ENCODE measurements at places on chromosomes 12 and 14.
A peak's percentile ranks its signal among the peaks of the same experiment; 100 is the strongest.

DNA sequence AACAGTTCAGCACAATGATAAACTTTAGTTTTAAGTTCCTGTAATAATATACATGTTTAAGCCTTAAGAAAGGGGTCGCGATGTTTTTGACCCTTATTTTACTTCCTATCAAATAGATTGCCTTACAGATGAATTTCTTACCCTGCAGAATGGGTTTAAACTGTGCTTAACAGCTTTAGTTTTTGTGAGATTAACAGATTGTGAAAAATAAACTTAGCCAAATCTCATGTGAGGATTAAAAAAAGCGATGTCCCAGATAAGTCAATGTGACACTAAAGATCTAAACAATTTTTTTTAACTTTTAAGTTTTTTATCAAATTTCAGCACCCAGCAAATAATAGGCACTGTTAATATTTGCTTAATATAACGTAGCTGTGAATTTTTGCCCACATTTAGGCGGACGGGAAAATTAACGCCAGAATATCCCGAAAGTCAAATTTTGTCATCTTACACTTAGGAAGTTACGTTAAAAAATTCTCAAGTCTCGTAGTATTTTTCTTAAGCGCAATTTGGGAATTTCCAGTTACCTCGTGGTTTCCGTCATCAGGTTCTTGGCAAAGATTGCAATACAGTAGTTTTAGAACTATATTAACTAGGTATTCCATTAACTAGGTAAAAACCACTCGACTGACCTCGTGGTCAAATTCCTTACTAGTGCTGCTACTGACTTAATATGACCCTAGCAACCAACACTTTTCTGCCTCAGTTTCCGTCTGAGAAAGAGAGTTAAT lies 1.2 kb downstream of the HNRNPC start:
- DNase-seq = peak; percentile 43

- no peak for DNase-seq
These were observed 277.9 kb upstream of the DCN start for GRCh38 chr12:91460469-91460868.

DNA sequence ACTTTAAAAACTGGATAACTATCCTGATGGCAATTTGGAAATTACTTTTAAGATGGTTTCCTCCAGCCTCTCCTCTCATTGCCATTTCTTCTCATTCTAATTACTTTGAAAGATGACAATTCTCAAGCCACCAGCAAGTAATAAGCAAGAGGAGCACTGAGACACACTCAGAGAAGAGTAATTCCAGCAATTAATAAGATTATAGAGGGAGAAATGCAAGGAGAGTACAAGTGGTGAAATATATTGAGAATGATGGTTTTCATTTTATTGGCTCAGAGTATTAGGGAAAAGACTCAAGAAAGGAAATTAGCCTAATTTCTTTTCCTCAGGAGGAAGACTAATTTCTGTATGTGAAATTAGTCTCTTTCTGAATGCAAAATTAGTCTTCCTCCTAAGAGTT lies 20.5 kb upstream of the MSRB3 start:
- no peak for DNase-seq

GRCh38 chr12:131090274-131091210 lies 136.8 kb downstream of the ADGRD1 start:
- DNase-seq = peak; percentile 14

- DNase-seq = no peak
These were observed 1.6 kb upstream of the CELA1 start for GRCh38 chr12:51348116-51348515.

DNA sequence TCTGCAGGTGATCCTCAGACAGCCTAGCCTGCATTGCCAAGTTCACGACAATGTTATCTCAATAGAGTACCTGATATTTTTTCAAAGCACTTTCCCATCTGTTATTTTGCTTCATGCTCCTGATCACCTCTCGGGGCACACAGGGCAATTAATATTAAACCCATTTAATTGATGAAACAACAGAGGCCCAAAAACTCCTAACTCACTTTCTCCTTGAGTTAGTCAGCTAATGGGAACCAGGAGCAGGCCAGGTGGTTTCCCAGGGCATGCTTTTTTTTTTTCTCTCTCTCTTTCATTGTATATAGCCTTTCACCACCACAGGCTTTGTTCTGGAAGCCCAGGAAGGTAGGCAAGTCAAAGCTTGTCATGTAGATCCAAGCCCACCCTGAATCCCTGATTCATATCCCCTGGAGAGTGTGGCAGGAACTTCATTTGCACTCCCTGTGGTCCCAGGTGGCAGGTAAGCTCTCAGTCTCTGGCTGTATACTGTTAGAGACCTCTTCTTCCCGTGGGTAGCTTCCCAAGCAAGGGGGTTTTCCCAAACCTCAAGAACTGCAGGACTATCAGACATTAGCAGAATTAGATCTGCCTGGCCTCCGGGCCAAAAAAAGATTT lies 41.6 kb upstream of the MAP1LC3B2 start:
- DNase-seq = no peak

- DNase-seq = no peak
These were observed 4.7 kb downstream of the TMBIM4 start for GRCh38 chr12:66165141-66165540.

- DNase-seq = no peak
These were observed 116.6 kb upstream of the PLEKHA5 start for GRCh38 chr12:19012965-19013364.

DNA sequence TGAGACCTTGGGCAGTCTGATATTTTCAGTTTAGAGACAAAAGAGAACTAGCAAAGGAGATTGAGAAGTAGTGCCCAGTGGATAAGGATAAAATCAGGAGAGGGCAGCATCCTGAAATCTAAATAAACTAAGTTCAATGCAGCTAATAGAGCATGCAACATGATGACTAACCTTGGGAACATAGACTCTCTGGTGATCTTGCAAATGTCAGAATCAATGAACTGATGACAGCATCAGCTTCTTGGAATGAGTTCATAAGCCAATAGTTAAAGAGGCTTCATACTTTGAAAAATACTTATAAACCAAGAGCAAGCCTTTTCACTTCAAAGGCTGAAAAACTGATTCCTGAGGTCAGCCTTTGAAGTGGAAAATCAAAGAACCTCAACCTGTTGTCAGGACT lies 8.2 kb downstream of the TAS2R19 start:
- peak; percentile 28 for DNase-seq

GRCh38 chr14:105866841-105867321 lies 340.5 kb downstream of the TMEM121 start:
- no peak for DNase-seq

GRCh38 chr12:123050331-123050831 lies 69.9 kb downstream of the ARL6IP4 start:
- peak; percentile 79 for DNase-seq
